Fibroblast of the aortic adventitia (primary cell): ENCODE measurements at places on chromosomes 5 and 9.

DNA sequence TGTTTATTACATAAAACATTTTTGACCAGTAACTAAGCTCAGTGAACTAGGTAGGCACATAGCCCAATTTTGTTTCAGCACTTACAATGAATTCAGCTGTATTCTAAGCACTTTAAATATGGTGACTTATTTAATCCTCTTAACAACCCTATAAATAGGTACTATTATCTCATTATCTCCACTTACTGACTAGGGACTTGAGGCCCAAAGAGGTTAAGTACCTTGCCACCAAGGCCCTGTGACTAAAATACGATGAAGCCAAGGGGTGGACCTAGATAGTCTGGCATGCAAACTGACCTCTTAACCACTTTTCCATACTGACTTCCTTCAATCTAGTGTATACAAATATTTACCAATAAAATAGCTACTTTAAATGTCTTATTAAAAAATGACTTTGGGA is 266.4 kb downstream of the ZNF608 start:
- DNase-seq = no peak

DNA sequence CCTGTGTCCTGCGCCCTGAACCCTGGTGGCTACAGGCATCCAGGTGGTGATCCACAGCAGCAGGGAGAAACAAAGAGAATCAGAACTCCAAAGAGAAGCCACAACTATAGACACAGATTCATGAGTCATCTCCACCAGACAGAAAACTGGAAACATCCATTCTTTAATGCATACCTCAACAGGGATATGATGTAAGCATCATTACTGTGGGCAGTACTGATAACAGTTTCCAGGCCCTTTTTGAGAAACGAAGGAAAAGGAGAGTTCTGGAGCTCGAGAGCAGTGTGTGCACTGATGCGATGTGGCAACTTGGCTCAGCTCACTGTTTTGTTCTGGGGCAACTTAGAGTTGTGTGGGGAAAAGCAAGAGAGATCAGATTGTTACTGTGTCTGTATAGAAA is 215.6 kb upstream of the ADAMTS16 start:
- peak; percentile 38 for DNase-seq

DNA sequence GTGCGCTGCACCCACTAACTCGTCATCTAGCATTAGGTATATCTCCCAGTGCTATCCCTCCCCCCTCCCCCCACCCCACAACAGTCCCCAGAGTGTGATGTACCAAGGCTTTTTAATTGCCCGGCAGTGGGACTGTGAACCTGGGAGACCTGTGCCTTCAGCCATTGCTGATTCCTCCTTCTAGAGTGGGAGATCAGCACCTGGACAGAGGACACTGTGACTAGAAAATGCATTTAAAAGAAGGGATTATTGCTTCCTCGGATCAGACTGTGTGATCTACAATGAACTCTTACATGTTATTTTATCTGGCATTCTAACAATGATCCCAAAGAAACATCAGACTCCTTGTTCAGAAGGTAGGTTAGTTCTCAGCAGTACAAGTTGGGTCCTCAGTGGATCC is 25.9 kb downstream of the CTSL start:
- no peak for DNase-seq

- no peak for DNase-seq
Observed at GRCh38 chr5:94508461-94509148, 109.8 kb downstream of the KIAA0825 start.

GRCh38 chr5:153719324-153719723 is 228.9 kb downstream of the GRIA1 start:
- no peak for DNase-seq

DNA sequence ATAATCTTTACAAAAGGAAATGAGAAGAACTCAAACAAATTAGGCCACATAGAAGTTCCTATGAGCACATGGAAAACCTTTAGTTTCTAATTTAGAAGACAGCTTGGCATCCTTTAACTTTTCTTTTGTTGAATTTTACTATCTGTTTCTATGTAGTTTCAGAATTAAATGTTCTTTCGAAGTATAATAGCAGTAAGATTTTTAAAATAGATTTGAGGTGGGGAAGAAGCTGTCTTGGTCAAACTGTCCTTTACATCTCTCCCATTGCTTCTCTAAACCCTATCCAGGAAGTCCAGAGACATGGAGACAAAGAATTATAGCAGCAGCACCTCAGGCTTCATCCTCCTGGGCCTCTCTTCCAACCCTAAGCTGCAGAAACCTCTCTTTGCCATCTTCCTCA is at the start of gene OR1L4:
Gene OR1L4, plus strand, starts transcription at position 301 of the 400 bp plus-strand sequence. Its CDS starts 0 bp downstream, at position 301.
- DNase-seq = no peak

DNA sequence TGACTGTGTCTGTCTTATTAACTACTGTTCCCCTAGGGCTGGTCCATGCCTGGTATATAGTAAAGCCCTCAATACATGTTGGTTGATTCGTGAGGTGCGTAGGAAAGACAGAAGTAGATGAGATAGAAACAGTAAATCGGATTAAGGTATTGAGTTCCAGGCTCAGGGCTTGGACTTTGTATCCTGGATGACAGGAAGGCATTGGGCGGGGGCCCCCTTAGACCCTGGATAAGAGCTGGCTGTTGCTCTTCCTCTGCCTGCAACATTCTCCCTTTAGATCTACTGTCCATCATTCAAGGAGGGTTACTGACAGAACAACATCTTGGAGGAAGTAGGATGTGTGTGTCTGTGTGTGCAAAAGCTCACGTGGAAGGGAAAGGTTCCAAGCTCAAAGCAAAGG is 31.2 kb upstream of the CTNNA1 start:
- no peak for DNase-seq

DNA sequence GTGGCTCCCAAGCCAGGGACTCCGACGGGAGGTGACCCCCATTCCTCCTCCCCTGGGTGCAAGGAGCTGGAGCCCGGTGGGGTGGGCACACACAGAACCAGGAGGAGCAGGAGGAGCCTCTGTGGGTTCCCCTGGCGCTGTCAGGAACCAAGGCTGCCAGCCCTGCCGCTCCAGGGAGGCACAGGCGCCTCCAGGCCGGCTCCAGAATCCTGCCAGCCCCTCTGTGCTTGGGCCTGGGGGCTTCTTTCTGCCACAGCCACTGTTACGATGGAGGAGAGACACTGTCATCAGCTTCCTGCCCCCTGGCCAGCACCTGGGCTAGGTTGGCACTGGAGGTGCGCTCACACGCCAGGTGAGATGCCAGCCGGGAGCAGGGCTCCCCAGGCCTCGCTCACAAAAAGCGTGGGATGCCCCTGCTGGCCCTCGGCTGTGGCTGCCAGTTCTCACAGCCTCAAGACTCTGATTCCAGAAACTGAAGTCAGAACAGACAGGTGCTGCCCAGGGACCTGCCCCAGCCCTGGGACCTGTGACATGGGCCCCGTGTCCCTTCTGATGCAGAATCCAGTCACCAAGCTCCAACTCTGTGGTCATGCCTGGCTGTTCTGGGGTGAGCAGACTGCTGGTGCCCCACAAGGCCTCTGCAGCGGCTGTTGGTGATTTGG is 37.4 kb upstream of the UBAC1 start:
- no peak for DNase-seq

DNA sequence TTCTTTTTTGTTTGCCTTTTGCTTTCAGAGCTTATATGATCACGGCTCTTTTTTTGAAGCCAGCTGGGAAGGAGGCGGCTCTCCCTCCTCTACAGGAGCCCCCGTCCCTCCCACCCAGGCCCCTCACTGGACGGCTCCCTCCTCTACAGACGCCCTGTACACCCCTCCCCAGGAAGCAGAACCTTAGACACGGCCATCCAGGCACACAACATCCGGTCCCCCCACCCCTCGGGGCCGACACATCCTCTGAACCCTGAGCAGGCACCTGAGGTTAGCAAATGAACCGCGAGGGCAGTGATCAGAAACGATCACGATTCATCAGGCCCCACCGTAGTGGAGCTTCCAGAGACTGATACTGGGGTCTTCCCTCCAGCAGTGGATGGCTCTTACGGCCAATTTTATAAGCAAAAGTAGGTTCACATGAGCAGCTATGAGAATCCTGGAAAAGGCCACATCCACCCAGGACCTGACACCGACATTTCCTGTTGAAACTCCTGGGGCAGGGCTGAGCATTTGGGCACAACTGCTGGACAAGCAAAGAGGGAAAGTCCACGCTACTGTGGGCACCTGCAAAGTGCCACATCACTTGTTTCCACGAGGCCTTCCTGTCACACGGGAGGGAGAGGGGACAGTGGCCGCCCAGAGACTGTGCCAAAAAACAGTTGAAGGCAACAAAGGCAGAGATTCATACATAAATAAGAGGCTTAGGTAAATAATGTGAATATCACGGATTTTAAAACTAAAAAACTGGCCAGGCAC is 78.9 kb downstream of the SEMA4D start:
- no peak for DNase-seq

DNA sequence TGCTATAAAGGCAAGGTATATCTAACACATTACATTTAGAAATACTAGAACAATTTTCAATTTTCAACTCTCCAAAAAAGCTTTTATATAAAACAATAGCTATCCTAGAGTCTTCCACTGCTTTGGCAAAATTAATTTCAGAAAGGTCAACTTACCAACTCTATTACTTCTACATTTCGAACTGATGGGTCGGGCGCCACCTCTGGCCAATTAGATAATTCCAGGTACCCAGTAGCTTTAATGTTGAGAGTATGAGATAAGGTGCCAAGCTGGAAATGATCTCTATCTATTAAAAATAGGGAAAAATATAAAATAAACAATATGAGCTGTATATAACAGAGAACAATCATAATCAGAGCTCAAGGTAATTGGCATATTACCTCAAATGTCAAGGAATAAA is 166.6 kb downstream of the AP3B1 start:
- DNase-seq = no peak

DNA sequence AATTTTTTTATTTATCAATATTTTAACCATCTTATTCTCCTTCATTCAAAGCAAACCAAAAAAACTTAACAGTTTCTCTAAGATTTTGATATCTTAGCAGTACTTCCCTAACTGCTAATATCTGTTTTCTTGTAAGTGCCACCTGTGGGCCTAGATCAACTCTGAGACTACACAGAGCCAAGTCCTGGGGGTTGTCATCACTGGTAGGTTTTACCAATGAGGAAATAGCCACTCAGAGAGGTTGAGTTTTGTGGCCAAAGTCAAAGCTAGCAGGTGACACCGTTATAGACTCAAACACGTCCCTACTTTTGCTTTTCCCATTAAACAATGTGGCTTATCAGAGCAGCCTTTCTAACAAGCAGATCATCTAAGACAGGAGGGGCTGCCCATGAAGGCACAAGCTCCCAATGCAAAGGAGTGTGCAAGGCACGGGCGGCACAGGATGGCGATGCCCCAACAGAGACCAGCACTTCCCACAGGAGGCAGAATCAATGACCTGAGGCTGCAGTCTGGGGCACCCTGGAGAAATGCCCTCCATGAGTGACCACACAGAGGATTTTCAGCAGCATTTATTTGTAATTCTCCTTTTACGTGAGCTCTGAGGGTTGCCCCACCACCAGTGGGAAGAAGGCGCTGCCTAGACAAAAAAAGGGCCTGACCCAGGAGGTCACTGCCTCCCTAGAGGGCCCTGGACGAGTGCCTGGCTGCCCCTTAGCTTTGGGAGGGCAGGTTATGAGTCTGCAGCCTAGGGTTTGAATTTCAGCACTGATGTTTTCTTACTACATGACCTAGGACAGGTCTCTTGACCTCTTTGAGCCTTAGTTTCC is 7.4 kb downstream of the TBC1D2 start:
- no peak for DNase-seq

DNA sequence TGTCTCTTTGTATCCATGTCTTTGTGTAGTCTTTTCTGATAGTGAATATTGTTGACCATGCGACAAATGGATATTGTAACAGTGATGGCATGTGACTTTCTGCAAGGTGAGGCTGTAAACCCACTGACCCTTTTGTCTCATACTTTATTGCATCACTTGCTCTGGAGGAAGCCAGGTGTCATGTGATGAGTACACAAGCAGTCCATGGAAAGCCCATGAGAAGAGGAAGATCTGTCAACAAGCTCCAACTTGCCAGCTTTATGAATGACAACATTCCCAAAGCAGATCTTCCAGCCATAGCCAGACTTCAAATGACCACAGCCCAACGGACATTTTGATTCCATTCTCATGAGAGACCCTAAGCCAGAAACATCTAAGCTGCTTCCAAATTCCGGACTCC is 450.1 kb upstream of the ACTBL2 start:
- no peak for DNase-seq

DNA sequence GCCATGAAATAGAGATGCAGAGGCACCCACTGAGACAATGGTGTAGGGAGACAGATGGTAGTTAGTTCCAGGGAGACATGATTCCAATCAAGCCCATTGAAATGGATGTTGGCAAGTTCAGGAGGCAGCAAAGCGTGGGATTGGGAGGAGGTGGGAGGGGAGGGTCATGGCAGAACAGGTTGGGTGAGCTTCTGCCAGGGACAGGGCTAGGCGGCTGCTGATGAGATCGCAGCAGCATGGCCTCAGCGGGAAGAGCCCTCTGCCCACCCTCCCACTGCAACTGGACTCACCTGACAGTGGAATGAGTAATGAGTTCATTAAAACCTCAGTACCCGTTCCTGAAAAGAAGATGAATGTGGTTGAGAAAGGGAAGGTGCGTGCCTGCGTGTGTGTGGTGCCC is 418.2 kb downstream of the CDK5RAP2 start:
- no peak for DNase-seq

- peak; percentile 24 for DNase-seq
Observed at GRCh38 chr9:32701321-32702022, 66.0 kb upstream of the TAF1L start.

- no peak for DNase-seq
Observed at GRCh38 chr5:33841891-33842290, 49.9 kb downstream of the ADAMTS12 start.

GRCh38 chr9:124345063-124345462 is 70.2 kb downstream of the PSMB7 start:
- no peak for DNase-seq

GRCh38 chr5:174444479-174445188 is 279.7 kb upstream of the MSX2 start:
- DNase-seq = no peak

DNA sequence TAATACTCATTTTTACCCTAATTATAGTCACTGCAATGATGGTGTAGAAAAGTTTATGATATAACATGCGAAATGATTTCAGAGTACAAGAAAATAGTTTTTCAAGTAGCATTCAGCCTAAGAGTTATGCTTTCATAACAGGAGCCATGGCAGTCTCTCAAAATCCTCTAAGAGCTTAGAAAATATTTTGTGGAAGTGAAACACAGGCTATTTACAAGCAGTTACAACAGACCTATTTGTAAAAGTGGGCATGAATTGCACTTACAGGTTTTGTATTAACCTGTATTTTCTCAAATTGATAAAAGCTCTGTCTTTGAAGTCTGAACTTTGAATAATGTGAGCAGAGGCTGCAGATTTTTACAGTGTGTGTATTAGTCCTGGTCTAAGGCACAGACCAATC is 523.3 kb downstream of the LRRC70 start:
- DNase-seq = no peak

GRCh38 chr9:77944556-77945243 is 86.9 kb downstream of the GNAQ start:
- DNase-seq = peak; percentile 54
